ENCODE measurements at places on chromosomes 11 and 22.

DNA sequence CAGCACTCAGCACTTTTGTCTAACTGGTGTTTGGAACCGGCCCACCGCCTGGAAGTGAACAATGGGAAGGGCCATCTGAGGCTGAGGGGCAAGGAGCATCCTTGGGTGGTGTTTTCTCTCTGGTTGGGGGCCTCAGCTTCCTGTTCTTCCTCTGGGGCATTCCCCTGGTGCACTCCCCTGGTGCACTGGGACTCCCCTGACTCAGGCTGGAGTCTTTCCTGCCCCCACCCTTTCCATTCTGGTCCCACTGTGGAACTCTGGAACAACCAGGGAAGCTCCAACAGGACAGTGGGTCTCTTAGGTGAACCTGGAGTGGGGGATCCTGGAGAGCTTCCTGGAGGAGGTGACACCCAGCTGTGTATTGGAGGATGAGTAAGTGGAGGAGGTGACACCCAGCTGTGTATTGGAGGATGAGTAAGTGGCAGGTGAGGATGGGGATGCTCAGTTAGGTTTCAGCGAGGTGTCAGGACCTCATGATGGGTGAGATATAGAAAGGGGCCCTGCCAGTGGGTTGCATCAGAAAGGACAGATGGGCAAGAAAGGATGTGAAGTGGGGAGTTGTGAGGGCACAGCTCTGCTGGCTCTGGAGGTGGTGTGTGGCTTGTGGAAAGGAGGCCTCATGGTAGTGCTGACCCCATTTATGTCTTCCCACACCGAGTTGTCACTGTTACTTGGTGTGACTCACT is 132.1 kb downstream of the OSBP2 start:
- DNase-seq = no peak

DNA sequence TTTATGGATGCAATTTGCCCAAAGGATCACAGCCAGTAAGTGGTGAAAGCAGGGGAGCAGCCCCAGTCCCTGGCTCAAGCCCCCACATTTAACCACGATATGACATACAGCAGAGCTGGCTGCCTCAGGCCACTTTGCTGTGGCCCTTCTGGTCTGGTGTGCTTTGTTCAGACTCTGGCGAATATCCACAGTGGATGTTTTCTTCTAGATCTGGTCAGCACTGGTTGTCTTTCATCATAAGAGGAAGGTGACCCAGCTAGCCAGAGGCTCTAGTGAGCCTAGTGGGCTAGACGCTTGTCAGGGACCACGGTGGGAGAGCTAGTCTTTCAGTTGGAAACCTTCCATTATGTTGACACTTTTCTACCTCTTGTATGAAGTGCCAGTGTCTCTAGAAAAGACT is 42.5 kb downstream of the DGCR2 start:
- no peak for DNase-seq

DNA sequence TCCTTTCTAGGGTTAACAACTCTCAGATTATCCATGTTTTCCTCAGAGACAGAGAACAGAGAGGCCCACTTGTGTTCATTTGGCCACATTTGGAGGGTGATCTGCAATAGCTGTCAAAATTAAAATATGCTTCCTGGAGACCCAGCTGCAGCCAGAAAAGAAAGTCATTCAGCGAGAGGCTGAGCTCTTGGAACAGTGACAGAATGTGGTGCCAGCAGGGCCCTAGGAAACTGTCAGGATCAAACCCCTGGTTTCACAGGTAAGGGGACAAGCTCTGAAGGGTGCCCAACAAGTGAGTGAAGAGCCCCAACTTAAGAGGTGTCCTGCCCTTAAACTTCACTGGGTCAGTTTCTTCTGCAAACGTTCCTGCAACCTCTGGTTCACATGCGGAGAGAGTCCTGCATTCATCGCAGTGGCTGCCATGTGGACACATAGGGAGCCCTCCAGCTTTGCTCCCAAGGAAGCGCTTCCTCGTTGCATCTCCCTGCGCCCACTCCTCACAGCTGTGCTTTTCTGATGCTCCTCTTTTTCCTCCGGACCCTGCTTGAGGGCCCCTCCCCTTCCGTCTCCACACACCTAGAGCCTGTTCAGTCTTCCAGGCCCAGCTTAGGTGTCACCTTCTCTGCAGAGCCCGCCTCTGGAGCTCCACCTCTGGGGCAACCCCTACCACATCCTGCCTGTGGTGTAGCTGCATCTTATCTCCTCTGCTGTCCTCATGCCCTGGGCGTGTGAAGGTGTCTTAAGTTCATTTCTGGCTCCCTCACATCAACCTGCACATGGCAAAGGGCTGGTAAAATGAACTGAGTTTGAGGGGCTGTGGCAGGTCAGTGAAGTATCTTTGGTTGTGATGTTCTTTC is 3.9 kb downstream of the UCP3 start:
- no peak for DNase-seq

DNA sequence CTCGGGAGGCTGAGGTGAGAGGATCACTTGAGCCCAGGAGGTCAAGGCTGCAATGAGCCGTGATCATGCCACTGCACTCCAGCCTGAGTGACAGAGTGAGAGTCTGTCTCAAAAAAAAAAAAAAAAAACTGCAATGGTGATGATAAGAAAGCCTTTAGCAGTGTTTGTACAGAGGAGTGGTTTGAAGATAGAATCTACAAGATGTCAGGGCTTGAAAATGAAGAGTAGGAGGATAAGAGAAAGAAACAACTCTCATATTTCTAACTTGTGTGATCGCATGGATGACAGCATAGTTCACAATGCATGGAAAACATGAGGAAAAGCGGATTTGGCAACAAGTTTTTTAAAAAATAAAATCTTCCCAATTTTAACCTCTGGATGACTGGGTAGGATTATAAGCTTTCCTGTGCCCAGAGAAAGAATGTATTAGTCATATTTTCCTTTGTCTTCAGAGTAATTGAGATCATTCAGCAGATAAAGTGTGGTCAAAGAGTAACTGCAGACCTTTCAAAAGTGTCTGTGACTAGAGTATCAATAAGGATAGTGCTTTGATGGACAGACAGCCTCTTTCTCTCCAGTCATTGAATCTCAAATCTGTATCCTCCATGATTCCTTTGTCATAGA is 328.1 kb downstream of the CASP12 start:
- no peak for DNase-seq

DNA sequence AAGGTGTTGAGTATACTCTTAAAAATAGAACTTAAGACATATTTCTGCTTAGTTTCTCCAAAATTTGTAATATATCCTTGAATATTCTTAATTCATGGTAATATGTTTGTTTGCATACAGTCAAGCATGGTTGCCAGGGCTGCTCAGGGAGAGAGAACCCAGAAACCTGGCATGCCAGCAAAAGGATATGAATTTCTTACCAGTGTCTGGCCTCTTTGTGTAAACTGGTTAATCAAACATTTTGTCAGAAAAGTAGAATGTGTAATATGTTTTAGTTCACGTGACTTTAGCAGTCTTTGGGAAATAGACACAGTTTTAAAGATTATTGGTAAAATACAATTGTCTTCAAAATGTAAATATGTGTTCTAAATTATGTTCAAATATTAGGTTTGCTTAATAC is 101.6 kb downstream of the AASDHPPT start:
- no peak for DNase-seq

GRCh38 chr22:22960307-22960706 is 72.7 kb downstream of the IGLL5 start:
- no peak for DNase-seq

DNA sequence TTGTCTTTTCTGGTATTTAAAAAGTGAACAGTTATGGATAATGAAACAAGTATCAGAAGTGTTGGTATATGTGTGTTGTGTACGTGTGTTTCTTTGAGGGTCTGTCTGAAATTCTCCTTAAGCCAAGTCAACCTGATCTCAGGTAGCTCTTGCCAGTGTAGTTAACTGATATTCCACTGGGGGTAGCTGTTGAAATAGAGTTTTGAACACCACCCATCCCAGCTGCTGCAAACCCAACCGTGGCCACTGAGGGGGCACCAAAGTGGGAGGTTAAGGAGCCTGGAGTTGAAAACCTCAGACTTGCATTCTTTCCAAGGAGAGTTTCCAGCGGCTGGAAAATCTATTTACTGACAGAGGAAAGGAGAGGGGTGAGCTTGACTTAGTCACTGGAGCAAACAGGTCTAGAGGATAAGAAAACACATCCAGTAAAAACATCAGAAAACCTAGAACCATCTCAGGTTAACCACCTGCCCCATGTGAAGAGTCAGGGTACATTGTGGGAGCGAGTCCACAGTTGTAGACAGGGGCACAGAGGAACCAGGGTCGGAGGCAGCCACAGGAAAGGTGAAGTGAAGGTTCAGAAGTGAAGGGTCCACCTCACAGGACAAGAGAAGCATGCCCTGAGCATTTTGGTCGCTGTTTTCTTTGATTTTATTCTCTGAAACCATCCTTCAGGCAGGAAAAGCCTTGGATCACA is 8.8 kb upstream of the CUL5 start:
- peak; percentile 46 for DNase-seq

DNA sequence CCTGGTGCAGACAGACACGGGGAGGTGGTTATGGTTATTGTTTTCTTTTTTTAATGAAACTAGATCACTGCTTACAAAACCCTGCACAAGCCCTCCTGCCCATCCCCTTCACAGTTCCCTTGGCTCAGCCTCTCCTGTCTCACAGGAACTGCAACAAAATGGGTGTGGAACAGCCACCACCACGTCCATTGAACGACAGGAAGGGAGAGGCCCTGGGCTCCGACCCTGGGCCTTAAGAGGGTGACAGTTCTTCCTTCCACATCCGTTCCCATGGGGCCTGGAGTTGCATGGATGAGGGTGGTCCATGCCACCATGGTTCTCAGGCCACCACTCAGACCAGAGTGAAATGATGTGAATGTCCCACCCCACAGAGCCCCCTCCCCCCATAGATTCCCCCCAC is 15.7 kb downstream of the PRPF19 start:
- DNase-seq = no peak

DNA sequence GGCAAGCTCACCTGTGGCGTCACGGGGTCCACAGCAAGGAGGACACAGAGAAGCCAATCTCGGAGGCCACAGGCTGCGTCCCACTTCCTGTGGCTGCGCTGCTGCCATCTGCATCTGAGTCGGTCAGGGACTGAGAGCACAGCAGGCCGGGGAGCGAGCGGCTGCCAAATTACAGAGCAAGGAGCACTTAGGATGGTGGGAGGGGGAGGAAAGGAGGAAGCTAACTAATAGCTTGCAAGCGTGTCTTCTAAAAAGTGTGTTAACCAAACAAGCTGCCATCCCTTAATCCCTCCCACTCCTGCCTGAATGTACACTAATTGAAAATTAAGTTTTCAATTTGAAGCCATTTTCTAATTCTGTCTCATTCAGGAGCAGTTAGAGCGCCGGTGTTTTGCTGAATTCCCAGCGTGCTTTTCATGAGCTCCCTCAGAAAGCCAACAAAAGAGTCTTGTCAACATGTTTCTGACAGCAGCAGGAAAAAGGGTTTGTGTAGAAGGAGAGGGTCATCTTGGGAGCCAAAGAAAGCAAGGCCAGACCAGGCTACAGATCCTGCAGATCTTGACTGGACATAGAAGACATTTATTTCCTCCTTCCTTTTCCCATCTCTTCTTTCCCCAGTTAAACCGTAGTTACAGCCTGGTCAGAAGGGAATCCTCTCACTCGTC is 42.4 kb upstream of the API5 start:
- DNase-seq = no peak

DNA sequence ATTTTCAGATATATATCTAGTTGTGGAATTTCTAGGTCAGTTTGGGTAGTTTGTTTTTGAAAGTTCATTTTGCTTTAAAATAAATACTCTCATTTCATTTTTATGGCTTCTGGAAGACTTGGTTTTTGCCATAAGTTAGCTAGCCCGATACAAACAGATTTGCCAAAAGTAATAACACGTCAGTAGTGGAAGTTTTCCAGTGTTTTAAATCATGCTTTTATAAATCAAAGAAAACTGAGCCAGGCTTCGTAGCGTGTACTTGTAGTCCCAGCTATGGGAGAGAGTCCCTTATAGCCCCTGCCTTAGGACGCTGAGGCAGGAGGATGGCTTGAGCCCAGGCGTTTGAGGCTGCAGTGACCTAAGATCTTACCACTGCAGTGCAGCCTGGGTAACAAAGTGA is 21.7 kb upstream of the MICALL1 start:
- no peak for DNase-seq

DNA sequence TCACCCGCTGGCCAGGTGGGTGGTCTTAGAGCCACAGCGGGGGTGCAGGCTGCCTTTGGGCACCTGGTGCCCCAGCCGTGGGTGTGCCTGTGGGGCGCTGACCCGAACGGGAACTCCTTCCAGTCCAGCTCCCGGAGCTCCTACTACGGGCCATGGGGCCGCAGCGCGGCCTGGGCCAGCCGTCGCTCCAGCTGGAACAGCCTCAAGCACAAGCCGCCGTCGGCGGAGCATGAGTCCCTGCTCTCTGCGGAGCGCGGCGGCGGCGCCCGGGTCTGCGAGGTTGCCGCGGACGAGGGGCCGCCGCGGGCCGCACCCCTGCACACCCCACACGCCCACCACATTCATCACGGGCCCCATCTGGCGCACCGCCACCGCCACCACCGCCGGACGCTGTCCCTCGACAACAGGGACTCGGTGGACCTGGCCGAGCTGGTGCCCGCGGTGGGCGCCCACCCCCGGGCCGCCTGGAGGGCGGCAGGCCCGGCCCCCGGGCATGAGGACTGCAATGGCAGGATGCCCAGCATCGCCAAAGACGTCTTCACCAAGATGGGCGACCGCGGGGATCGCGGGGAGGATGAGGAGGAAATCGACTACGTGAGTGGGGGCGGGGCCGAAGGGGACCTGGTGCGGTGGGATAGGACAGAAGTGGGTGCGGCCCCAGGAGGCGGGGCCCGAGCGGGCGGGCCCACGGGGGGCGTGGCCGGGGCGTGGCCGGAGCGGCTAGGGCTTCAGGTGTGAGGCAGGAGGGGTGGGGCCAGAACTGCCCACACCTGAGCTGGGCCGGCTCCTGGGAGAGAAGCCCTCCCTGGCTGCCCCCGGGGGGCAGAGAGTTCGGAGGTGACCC is 91.5 kb downstream of the CACNA1I start:
- DNase-seq = peak; percentile 72

GRCh38 chr22:37643225-37643847 is 3.9 kb downstream of the SH3BP1 start:
- DNase-seq = peak; percentile 32

GRCh38 chr11:114964676-114965214 is 286.4 kb downstream of the NXPE2 start:
- DNase-seq = peak; percentile 25
